ENCODE measurements at places on chromosomes 1 and 21. TPM values are rescaled to one million over a fixed set of nuclear protein-coding genes. Genes with fewer than 3 reads are reported as not detected.

GRCh38 chr1:87867626-87868025, 538.9 kb downstream of the LMO4 start:
- no peak for DNase-seq

- DNase-seq, result no peak
Observed at GRCh38 chr1:208164609-208165008, 79.6 kb downstream of the PLXNA2 start.

The SPRR1A gene
- not detected for total RNA-seq

- no peak for DNase-seq
Observed at GRCh38 chr1:37034121-37035013, at the start of gene GRIK3. GRIK3 (minus strand) TSS chr1:37034515; CDS start chr1:37034108, 407 bp downstream.

The OR10J1 gene
- total RNA-seq, result not detected

- DNase-seq, result no peak
Observed at GRCh38 chr1:93779540-93780165, 98.0 kb upstream of the BCAR3 start.

GRCh38 chr1:187985897-187986654, 1157.3 kb downstream of the PLA2G4A start:
- no peak for DNase-seq

DNA sequence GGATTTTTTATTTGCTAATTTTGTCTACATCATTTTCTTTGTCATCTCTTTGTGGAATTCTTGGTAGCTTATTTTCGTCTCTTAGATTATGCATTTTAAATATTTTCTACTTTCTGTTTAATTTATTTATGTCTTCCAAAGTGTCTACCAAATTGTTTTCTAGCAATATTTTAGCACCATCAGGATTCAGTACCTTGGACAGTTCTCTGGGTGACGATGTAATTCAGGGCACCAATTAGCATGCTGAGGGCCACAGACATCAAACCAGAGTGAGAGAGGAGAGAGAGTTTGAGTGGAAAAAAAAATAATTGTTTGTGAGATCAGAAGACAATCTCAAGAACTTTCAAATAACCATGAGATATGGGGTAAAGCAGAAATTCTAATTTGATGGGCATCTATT, 169.8 kb upstream of the CXADR start:
- no peak for DNase-seq

The SYDE2 gene
- total RNA-seq, result 19.8 TPM

- DNase-seq, result no peak
Observed at GRCh38 chr1:88488237-88488636, 195.8 kb upstream of the PKN2 start.

GRCh38 chr1:194598098-194598497, 1411.7 kb upstream of the B3GALT2 start:
- no peak for DNase-seq
